Spinal cord (tissue), 10 donors: ENCODE measurements at places on chromosomes 7 and 10. TPM values are rescaled to one million over a fixed set of nuclear protein-coding genes. Genes with fewer than 3 reads are reported as not detected.

SFTPA1 gene
- total RNA-seq, result not detected

DNA sequence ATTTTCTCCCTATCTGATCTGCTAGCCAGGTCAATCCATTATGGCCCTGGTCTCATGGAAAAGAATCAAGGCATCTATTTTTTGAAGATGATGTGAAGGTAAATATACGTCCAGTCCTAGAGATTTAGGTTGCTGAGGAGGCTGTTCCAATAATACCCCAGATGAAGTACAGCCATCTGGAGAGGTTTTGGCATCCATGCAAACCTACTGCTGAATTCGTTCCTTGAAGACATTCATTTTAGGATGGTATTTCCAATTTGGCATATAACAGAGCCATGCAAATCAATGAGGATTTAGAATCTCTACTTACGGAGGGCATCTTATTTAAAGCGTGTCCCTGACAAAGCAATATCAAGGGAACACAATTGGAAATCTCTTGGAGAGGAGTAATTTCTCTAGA, 465.5 kb downstream of the KCNMA1 start:
- H3K36me3 ChIP-seq, result no peaks in the 10 kb centered on the region
- no peak for DNase-seq
- no peak overlapping the region for H3K4me3 ChIP-seq
- H3K27me3 ChIP-seq, result no peaks in the 10 kb centered on the region
- H3K4me1 ChIP-seq, result no peaks in the 10 kb centered on the region
- no peak overlapping the region for H3K27ac ChIP-seq

GRCh38 chr10:114058297-114058696, 14.6 kb downstream of the ADRB1 start:
- H3K4me1 ChIP-seq, result no peaks in the 10 kb centered on the region
- no peak overlapping the region for H3K4me3 ChIP-seq
- H3K36me3 ChIP-seq, result no peaks in the 10 kb centered on the region
- H3K27me3 ChIP-seq, result no peaks in the 10 kb centered on the region
- no peak for DNase-seq
- no peak overlapping the region for H3K27ac ChIP-seq

DNA sequence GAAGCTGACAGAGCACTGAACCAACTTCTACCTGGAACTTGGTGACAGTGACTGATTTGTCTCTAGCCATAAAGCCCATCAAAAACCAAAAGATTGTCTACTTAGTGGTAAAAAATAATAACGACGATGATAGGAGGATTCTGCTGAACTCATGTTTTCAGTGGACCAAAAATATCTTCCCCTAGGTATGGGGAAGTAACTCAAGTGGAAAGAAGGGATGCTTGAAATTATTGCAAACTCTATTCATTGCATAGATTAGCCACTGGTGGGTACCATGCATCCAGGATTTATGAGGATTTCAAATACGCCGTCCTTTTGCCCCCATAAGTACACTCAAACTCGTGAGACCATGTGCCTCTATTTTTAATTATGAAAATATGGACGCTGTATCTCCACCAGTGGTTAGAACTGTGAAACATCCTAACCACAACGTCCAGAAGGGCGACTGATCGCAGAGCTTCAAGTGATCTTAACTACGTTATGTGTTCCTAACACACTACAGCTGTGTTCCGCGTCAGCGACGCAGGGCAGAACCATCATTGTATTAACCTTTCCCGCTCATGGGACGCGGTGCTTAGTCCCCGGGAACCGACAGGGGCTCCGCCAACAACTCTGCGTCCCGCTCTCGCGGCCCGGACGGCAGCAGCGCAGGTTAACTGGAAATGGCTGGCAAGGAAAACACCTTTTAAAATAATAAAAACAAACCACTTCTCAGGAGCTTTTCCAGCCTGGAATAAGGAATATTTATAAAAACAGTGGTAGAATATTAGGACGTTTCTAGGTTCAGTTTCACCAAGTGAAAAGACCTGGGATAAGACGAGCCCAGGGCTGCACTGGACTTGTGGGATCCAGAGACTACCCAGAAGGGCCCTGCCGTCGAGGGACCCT, 776 bp downstream of the PEX1 start:
- peak overlapping the region; percentile 91 for H3K27ac ChIP-seq
- peak overlapping the region; percentile 94 for H3K4me3 ChIP-seq
- no peak for DNase-seq
- H3K36me3 ChIP-seq, result peaks cover 9% of the 10 kb centered on the region
- peaks cover 5% of the 10 kb centered on the region for H3K4me1 ChIP-seq
- H3K27me3 ChIP-seq, result no peaks in the 10 kb centered on the region

DNA sequence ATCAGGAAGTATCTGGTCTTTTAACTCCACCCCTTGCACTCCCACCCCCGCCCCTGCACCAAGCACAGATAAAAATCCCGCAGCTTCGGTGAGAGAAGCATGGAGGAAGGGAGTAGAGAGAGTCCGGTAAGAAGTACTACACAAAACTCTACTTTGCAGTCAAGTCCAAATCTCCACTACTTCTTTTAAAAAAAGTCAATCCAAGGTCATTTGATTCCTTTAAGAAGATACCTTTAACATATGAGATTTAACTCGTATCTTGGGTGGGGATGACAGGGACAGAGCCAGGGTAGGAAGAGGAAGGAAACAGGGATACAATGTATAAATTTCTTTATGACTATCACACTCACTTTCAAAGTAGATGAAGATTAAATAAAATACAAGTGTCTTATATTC, 132.1 kb downstream of the NRBF2 start:
- no peak for DNase-seq
- peaks cover 5% of the 10 kb centered on the region for H3K36me3 ChIP-seq
- no peaks in the 10 kb centered on the region for H3K4me1 ChIP-seq

- no peaks in the 10 kb centered on the region for H3K27me3 ChIP-seq
- DNase-seq, result no peak
- no peaks in the 10 kb centered on the region for H3K4me1 ChIP-seq
- no peak overlapping the region for H3K27ac ChIP-seq
- no peaks in the 10 kb centered on the region for H3K36me3 ChIP-seq
- no peak overlapping the region for H3K4me3 ChIP-seq
Observed at GRCh38 chr7:83105948-83106347, 56.7 kb downstream of the PCLO start.

DNA sequence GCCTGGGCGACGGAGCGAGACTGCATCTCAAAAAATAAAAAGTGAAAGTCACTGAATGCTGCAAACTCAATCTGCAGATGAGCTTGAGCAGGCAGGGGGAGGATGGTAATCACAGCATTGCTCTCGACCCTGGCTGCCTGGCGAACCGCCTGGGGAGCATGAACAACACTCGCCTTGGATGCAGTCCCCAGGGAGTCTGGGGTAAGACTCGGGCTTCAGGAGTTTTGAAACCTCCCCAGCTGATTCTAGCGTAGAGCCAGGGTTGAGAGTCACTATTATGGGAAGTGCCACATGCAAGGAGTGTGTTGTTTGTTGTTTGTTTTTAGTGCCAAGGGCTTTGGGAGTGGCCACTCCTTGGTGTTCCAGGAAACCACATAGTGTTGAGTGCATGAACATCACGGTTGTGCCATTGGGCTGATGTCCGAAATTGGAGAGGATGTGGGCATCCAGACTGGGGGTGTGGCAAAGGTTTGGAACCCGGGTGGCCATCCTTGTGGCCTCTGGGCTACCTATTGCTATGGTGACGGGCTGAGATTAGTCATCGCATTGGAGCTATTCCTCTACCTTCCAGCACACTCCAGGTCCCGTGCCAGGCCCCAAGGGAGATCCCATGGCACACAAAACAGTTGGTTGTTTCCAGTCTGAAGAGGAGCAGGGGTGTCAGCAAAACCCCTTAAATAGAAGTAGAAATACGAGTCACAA, 92.6 kb downstream of the RGS10 start:
- DNase-seq, result peak; percentile 27
- H3K4me1 ChIP-seq, result peaks cover 20% of the 10 kb centered on the region
- no peaks in the 10 kb centered on the region for H3K27me3 ChIP-seq
- H3K4me3 ChIP-seq, result no peak overlapping the region
- H3K27ac ChIP-seq, result no peak overlapping the region
- peaks cover 70% of the 10 kb centered on the region for H3K36me3 ChIP-seq

- H3K4me1 ChIP-seq, result no peaks in the 10 kb centered on the region
- H3K27ac ChIP-seq, result no peak overlapping the region
- H3K4me3 ChIP-seq, result no peak overlapping the region
Observed at GRCh38 chr10:19385846-19386450, 337.3 kb downstream of the MALRD1 start.

DNA sequence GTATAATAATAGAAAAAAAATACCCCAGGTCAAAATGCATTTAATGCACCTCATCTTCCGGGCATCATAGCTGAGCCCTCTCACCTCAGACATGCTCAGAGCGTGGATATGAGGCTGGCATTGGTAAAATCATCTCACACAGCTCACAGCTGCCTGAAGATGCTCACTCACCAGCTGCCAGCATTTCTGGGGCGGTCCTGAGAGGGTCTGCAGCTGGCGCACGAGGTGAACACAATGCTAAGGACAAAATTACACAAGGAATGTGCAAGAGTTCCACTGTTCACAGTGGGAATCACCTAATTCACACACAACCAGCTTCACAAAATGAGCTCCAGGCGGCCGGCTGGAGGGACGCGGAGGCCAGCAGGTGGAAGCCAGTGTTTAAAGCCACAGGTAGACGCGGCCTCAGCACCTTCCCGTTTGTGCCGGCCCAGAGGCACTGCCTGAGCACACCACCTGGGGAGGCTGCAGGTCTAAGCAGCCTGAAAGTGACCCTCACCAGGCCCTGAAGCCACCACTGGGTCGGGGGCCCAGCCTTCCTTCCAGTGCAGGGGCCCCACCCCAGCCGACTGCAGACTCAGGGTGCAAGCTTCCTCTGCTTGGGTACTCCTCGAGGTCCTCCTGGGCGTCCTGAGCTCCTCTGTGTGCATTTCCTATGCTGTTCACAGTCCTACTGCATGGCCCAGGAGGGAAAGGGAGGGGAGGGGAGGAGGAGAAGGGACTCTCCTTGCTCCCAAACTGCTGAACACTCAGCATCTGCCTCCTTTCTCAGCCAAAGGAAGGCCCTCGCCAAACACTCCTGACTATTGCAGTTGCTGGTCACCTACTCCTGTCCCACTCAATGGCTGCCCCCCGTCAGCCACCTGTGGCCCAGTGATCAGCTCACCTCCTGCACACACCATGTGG, 61.2 kb upstream of the FAM20C start:
- peaks cover 31% of the 10 kb centered on the region for H3K4me1 ChIP-seq
- H3K4me3 ChIP-seq, result no peak overlapping the region
- no peaks in the 10 kb centered on the region for H3K27me3 ChIP-seq
- DNase-seq, result no peak
- H3K36me3 ChIP-seq, result no peaks in the 10 kb centered on the region

- no peak overlapping the region for H3K27ac ChIP-seq
- no peak overlapping the region for H3K4me3 ChIP-seq
- H3K36me3 ChIP-seq, result peaks cover 3% of the 10 kb centered on the region
- DNase-seq, result no peak
Observed at GRCh38 chr7:99594948-99595745, 2.9 kb upstream of the TMEM225B start.

GRCh38 chr7:36062154-36062815, 90.8 kb upstream of the EEPD1 start:
- peaks cover 14% of the 10 kb centered on the region for H3K4me1 ChIP-seq
- H3K27ac ChIP-seq, result peak overlapping the region; percentile 83
- H3K27me3 ChIP-seq, result no peaks in the 10 kb centered on the region
- DNase-seq, result peak; percentile 81
- no peaks in the 10 kb centered on the region for H3K36me3 ChIP-seq

DNA sequence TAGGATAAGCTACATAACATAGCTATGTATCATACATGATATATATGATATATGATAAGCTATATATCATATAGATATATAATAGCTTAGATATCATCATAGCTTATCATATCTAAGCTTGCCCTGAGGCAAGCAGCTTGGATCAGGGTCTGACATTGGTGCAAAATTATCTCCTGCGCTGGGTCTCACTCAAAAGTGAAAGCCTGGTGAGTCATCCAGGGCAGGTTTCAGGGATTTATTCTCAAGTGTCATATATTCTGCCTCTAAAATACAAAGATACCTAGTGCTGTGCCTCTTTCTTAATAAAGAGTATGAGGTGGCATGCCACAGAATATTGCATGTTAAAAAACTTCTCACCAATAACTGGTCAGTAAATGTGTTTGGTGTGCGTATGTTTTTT, 105.9 kb downstream of the CDC14C start:
- no peaks in the 10 kb centered on the region for H3K27me3 ChIP-seq
- no peak overlapping the region for H3K27ac ChIP-seq
- no peak for DNase-seq
- H3K36me3 ChIP-seq, result no peaks in the 10 kb centered on the region

DNA sequence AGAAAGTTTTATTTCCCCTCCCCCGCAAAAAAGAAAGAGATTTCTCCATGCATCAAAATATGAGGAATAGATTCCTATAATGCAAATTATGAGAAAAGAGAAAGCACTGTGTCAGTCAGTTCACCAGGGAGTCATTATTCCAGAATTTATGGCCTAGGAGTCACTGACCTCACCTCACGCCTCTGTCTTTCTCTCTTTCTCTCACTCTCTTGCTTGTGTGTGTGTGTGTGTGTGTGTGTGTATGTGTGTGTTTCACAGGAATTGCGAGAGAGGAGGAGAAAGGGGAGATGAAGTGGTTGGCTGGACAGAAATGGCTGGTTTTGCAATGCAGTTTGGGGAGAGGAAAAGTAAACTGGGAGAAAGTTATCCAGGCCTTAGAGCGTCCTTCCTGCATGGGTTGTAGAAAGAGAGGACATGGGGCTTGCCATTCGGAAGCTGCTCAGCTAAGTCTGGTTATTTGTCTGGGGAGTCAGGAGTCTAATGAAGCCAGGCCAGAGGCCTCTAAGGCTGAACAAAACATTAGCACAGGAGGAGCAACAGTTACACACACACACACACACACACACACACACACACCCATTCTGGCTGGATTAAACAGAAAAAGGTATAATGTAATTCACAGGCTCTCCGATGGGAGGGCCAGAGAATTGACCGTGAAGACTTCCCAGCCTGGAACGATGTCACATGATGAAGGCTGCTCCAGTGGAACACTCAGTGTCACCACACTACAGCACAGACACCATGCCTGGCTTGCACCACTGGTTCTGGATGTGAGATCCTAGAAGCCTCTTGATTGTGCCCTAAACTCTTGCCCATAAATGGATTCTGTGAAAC, 12.8 kb upstream of the FFAR4 start:
- no peak overlapping the region for H3K4me3 ChIP-seq
- H3K27me3 ChIP-seq, result no peaks in the 10 kb centered on the region
- H3K27ac ChIP-seq, result no peak overlapping the region
- no peaks in the 10 kb centered on the region for H3K36me3 ChIP-seq
- H3K4me1 ChIP-seq, result no peaks in the 10 kb centered on the region

DNA sequence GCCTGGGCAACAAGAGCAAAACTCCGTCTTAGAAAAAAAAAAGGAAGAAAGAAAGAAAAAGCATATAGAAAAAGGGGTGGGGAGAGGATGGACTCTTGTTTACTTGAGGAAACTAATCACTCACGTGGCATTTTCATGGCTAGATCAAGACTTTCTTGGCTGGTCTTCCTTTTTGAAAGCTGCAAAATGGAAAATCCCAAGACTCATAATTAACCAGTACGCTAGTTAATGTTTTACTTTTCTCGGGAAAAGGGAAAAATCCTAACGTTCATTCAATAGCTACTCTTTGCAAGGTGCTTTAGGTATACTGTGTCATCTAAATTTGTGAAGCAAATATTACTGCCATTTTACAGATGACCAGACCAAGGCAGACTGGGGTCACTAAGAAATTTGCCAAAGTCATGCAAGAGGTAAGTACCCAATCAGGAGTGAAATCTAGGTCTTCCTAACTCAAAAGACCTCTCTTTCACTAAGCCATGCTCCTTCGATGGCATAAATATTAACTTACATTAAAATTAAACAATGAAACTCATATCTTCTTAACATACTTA, 24.4 kb downstream of the NAPEPLD start:
- no peak overlapping the region for H3K4me3 ChIP-seq
- H3K27me3 ChIP-seq, result no peaks in the 10 kb centered on the region
- peaks cover 10% of the 10 kb centered on the region for H3K4me1 ChIP-seq
- H3K36me3 ChIP-seq, result peaks cover 2% of the 10 kb centered on the region

- no peak overlapping the region for H3K4me3 ChIP-seq
- H3K27me3 ChIP-seq, result no peaks in the 10 kb centered on the region
- H3K27ac ChIP-seq, result no peak overlapping the region
Observed at GRCh38 chr7:108589874-108590273, 20.2 kb downstream of the DNAJB9 start.
